ENCODE measurements at places on chromosomes 2 and 18. TPM values are rescaled to one million over a fixed set of nuclear protein-coding genes. Genes with fewer than 3 reads are reported as not detected.

KATNAL2 gene
- 20.1 TPM for total RNA-seq

DNA sequence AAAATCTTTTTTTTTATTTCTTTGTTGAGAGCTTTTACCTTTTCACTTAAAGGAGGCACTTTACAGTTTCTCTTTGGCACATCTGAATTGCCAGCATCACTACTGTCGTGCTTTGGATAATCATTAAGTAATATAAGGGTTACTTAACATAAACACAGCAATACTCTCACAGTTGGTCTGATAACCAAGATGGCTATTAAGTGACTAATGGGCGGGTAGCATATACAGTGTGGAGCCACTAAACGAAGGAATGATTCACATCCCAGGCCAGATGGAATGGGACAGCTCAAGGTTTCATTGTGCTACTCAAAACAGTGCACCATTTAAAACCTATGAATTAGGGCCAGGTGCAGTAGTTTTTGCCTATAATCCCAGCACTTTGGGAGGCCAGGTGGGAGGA is 28.1 kb downstream of the USP37 start:
- no peak overlapping the region for H3K27ac ChIP-seq
- no peak overlapping the region for H3K4me3 ChIP-seq
- DNase-seq: no peak
- H3K36me3 ChIP-seq: peaks cover 73% of the 10 kb centered on the region

- H3K27ac ChIP-seq: no peak overlapping the region
- no peaks in the 10 kb centered on the region for H3K4me1 ChIP-seq
- DNase-seq: no peak
- no peaks in the 10 kb centered on the region for H3K27me3 ChIP-seq
These were observed 87.1 kb upstream of the ITGA4 start for GRCh38 chr2:181370126-181370525.

GRCh38 chr2:48691935-48692691 is 63.4 kb downstream of the LHCGR start:
- DNase-seq: no peak
- H3K4me1 ChIP-seq: peaks cover 4% of the 10 kb centered on the region
- H3K27me3 ChIP-seq: no peaks in the 10 kb centered on the region

DNA sequence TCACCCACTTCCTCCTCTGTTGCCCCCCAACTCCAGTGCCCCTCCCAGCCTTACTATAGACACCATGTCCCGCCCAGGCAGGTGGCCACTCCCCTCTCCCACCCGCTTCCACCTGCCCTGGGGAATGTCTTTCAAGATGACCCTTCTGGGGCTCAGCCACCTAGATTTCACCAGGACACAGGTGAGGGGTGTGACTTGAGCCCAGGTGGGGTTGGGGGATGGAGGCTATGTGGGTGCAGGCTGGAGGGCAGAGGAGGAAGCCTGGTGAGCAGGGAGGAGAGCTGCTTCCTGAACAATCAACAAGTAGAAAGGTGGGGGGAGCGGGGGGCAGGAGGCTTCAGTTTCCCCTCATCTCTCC is 8.7 kb downstream of the ADRA2B start:
- no peak for DNase-seq
- no peak overlapping the region for H3K27ac ChIP-seq
- H3K36me3 ChIP-seq: peaks cover 5% of the 10 kb centered on the region
- H3K4me1 ChIP-seq: peaks cover 6% of the 10 kb centered on the region

- no peak for DNase-seq
- no peaks in the 10 kb centered on the region for H3K27me3 ChIP-seq
- H3K4me3 ChIP-seq: no peak overlapping the region
- H3K36me3 ChIP-seq: no peaks in the 10 kb centered on the region
- no peaks in the 10 kb centered on the region for H3K4me1 ChIP-seq
- H3K27ac ChIP-seq: no peak overlapping the region
These were observed 201.5 kb downstream of the LPIN1 start for GRCh38 chr2:11947956-11948355.

DNA sequence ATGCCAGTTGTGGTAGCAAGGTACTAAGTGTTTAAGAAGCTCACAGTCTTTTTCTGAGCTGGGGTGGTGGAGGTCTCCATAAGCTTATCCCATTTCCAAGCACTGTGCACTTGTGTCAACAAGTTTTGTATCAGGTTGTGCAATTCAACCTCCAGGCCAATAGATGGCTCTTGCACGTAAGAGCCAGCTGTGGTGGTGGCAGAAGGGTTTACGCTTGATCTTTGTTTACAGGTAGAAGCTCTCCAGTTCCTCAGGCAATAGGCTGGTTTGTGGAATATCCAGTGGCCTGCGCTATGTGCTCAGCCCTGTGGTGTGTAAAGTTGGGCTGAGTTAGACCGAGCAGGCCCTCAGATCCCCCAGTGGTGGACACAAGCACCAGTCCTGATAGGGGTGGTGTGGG is 89.7 kb upstream of the CNTNAP5 start:
- no peak overlapping the region for H3K27ac ChIP-seq
- H3K27me3 ChIP-seq: no peaks in the 10 kb centered on the region
- no peak overlapping the region for H3K4me3 ChIP-seq
- DNase-seq: no peak
- no peaks in the 10 kb centered on the region for H3K36me3 ChIP-seq

- DNase-seq: no peak
- H3K4me3 ChIP-seq: no peak overlapping the region
- no peaks in the 10 kb centered on the region for H3K36me3 ChIP-seq
- H3K4me1 ChIP-seq: no peaks in the 10 kb centered on the region
- no peak overlapping the region for H3K27ac ChIP-seq
- no peaks in the 10 kb centered on the region for H3K27me3 ChIP-seq
These were observed 155.3 kb downstream of the RAD51AP2 start for GRCh38 chr2:17362956-17363355.

GRCh38 chr18:80253871-80254492 is 6.7 kb upstream of the PARD6G start:
- H3K36me3 ChIP-seq: no peaks in the 10 kb centered on the region
- no peak overlapping the region for H3K27ac ChIP-seq
- DNase-seq: no peak
- no peak overlapping the region for H3K4me3 ChIP-seq
- no peaks in the 10 kb centered on the region for H3K4me1 ChIP-seq
- no peaks in the 10 kb centered on the region for H3K27me3 ChIP-seq

All from H9 (cell line).